ENCODE measurements at places on chromosomes 3 and 15.
A peak's percentile ranks its signal among the peaks of the same experiment; 100 is the strongest.

DNA sequence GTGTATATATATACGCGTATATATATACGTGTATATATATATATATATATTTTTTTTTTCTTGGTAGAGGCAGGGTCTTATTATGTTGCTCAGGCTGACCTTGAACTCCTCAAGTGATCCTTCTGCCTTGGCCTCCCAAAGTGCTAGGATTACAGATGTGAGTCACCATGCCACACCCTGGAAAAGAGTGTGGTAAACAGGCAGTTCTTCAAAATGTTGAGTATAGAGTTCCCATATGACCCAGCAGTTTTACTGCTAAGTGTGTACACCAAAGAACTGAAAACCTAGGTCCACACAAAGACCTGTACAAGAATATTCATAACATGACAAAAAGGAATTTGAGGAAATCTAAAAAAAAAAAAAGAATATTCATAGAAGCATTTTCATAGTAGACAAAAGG lies 71.8 kb upstream of the GCNT3 start:
- no peaks in the 10 kb centered on the region for H3K36me3 ChIP-seq
- no peaks in the 10 kb centered on the region for H3K27me3 ChIP-seq
- H3K4me3 ChIP-seq = no peak overlapping the region

DNA sequence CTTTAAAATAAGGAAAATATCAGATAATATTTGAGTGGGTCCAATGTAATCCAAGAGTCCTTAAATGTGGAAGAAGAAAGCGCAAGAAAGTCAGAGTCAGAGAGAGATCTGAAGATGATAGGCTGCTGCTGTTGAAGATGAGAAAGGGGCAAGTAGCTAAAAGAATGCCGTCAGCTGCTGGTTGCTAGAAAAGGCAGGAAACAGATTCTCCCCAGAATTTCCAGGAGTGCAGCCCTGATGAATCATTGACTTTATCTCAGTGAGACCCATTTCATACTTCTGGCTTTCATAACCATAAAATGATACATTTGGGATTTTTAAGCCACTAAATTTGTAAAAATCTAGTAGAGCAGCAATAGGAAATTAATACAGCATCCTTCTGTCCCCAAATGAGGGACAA lies 7.5 kb upstream of the CHMP2B start:
- H3K27ac ChIP-seq = no peak overlapping the region
- no peaks in the 10 kb centered on the region for H3K4me1 ChIP-seq
- no peak overlapping the region for H3K4me3 ChIP-seq
- ATAC-seq = no peak
- H3K27me3 ChIP-seq = peaks cover 38% of the 10 kb centered on the region
- H3K36me3 ChIP-seq = no peaks in the 10 kb centered on the region

- no peaks in the 10 kb centered on the region for H3K36me3 ChIP-seq
- peaks cover 66% of the 10 kb centered on the region for H3K27me3 ChIP-seq
- peaks cover 5% of the 10 kb centered on the region for H3K4me1 ChIP-seq
- H3K4me3 ChIP-seq = no peak overlapping the region
- H3K27ac ChIP-seq = no peak overlapping the region
- no peak for ATAC-seq
Measured at GRCh38 chr3:42685891-42686820, 819 bp downstream of the KLHL40 start.

GRCh38 chr3:191383124-191383523 lies 52.8 kb upstream of the UTS2B start:
- H3K27ac ChIP-seq = peak overlapping the region; percentile 57
- no peaks in the 10 kb centered on the region for H3K27me3 ChIP-seq
- peaks cover 53% of the 10 kb centered on the region for H3K36me3 ChIP-seq
- no peak overlapping the region for H3K4me3 ChIP-seq
- peaks cover 45% of the 10 kb centered on the region for H3K4me1 ChIP-seq

GRCh38 chr3:124701687-124702086 lies 28.6 kb upstream of the UMPS start:
- H3K27me3 ChIP-seq = peaks cover 57% of the 10 kb centered on the region
- no peak overlapping the region for H3K4me3 ChIP-seq
- H3K27ac ChIP-seq = no peak overlapping the region
- no peaks in the 10 kb centered on the region for H3K36me3 ChIP-seq

- ATAC-seq = no peak
- no peak overlapping the region for H3K27ac ChIP-seq
- H3K36me3 ChIP-seq = no peaks in the 10 kb centered on the region
- H3K4me1 ChIP-seq = no peaks in the 10 kb centered on the region
- no peak overlapping the region for H3K4me3 ChIP-seq
Measured at GRCh38 chr3:60140160-60140559, 1090.3 kb upstream of the CFAP20DC start.

GRCh38 chr3:110598847-110599490 lies 472.6 kb upstream of the NECTIN3 start:
- no peak for ATAC-seq
- H3K4me1 ChIP-seq = no peaks in the 10 kb centered on the region
- no peaks in the 10 kb centered on the region for H3K27me3 ChIP-seq
- no peaks in the 10 kb centered on the region for H3K36me3 ChIP-seq

DNA sequence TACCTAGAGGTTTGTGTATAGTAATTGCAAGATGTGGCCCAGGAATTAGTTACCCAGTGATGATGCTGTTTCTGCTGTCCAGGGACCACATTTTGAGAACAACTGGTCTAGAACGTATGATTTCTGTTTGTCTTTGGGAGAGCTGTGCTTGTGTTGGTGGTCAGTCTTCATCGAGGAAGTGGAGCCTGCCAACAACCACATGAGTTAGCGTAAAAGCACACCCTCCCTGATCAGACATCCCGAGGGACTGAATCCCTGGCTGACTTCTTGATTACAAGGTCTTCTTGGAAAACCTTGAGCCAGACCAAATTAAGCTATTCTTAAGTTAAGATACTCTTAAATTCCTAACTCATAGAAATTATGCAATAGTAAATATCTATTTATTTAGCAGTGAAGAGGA lies 81.7 kb upstream of the ZPLD1 start:
- H3K36me3 ChIP-seq = no peaks in the 10 kb centered on the region
- no peak overlapping the region for H3K27ac ChIP-seq
- H3K27me3 ChIP-seq = peaks cover 8% of the 10 kb centered on the region
- ATAC-seq = no peak

GRCh38 chr3:5476403-5476802 lies 288.9 kb downstream of the EDEM1 start:
- no peaks in the 10 kb centered on the region for H3K36me3 ChIP-seq
- ATAC-seq = no peak
- no peak overlapping the region for H3K4me3 ChIP-seq
- H3K27ac ChIP-seq = no peak overlapping the region
- peaks cover 9% of the 10 kb centered on the region for H3K27me3 ChIP-seq
- no peaks in the 10 kb centered on the region for H3K4me1 ChIP-seq

- H3K36me3 ChIP-seq = peaks cover 26% of the 10 kb centered on the region
- ATAC-seq = peak; percentile 58
- no peak overlapping the region for H3K4me3 ChIP-seq
- no peak overlapping the region for H3K27ac ChIP-seq
- H3K27me3 ChIP-seq = no peaks in the 10 kb centered on the region
Measured at GRCh38 chr3:114632757-114633424, 339.1 kb downstream of the TIGIT start.

DNA sequence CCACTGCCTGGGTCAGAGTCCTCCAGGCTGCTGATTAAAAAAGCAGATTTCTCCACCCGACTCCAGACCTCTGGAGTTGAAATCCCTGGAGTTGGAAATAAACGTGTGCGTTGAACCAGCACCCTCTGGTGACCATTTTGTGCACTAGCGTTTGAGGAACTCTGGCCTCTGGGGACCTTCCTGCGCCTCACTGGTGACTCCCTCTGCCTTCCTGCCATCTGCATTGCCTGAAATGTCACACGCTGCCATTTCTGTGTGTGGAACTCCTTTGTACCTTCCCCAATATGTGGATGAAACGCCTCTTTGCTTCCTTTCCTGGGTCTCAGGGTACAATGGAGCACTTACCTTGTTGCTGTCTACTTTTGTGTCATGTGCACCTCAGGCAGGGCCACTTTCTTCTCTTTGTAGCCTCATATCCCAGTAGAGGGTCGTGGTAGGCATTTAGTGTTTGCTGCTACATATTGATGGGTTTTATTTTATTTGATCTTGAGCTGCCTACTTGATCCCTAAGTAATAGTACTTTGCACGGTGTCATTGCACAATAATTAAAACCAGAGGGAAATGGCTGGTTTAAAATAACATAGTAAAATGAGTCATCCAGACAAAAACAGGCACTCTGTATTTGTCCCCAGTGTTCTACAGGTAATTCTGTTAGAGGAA lies 56.8 kb downstream of the GPR171 start:
- H3K4me3 ChIP-seq = no peak overlapping the region
- H3K4me1 ChIP-seq = peaks cover 8% of the 10 kb centered on the region
- no peak overlapping the region for H3K27ac ChIP-seq
- peak; percentile 93 for ATAC-seq
- no peaks in the 10 kb centered on the region for H3K36me3 ChIP-seq

DNA sequence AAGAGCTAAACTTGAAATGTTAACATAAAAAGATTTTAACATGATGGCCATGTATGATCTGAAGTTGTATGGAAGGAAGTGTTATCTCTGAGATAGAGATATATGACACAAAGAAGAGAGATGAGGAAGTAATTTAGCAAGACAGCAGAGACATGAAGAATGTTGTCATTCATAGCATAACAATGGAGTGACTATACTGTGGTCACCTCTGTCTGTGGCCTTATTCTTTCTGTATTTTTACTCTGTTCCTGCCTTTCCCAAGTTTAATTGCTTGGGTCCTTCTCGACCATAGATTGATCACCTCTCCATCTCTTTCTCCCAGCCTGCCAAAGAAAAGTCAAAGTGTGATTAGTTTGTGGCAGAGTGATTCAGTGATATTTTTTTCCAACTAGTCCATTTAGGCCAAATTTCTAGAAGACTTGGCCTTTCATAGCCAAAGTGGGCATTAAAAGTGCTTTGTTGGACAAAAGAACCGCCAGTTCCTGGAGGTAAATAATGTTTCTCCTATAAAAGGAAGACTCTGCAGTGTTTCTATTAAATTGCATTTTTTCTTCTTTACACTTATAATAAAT lies 711.9 kb downstream of the CADM2 start:
- H3K4me3 ChIP-seq = no peak overlapping the region
- ATAC-seq = no peak
- H3K27ac ChIP-seq = no peak overlapping the region
- no peaks in the 10 kb centered on the region for H3K4me1 ChIP-seq
- H3K36me3 ChIP-seq = no peaks in the 10 kb centered on the region

DNA sequence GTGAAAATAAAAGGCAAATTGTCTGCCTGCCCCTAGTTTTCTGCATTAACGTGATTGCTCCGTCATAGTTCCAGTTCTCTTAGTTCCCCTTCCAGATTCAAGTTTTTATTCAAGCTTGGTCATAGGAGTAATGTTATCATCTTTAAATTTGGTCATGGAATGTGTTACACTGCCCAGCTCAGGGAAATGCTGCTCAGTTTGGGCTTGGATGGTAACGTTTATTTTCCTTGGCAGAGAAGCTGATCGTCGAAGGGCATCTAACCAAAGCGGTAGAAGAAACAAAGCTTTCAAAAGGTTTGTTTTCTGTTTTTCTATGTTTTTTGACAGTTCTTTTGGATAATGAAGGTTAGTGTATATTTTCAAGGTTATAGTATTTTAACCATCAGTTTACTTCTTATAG lies 118.4 kb upstream of the FLNB start:
- H3K27me3 ChIP-seq = no peaks in the 10 kb centered on the region
- no peak for ATAC-seq
- H3K4me3 ChIP-seq = no peak overlapping the region
- peaks cover 34% of the 10 kb centered on the region for H3K36me3 ChIP-seq
- no peaks in the 10 kb centered on the region for H3K4me1 ChIP-seq

DNA sequence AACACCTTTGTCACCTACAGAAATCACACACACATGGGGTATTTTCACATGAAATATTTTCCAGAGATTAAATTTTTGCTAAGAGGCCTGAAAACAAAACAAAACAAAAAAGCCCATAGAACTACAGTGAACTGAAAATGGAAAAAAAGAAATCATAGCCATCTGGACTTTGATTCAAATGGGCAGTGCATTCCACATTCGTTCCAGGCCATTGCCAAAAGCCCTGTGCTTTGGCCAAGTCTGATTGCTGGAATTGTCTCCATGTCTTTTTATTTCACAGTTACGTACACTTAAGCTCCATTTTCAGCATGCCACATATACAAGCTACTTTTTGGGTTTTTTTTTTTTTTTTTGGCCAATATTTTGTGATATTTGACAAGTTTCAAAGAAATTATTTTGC lies 47.1 kb downstream of the TFG start:
- peaks cover 15% of the 10 kb centered on the region for H3K4me1 ChIP-seq
- no peak overlapping the region for H3K4me3 ChIP-seq
- no peaks in the 10 kb centered on the region for H3K27me3 ChIP-seq

GRCh38 chr3:49867400-49867799 lies 2.3 kb downstream of the CAMKV start:
- no peak overlapping the region for H3K4me3 ChIP-seq
- no peak for ATAC-seq
- no peaks in the 10 kb centered on the region for H3K4me1 ChIP-seq
- peaks cover 77% of the 10 kb centered on the region for H3K27me3 ChIP-seq
- H3K36me3 ChIP-seq = no peaks in the 10 kb centered on the region

DNA sequence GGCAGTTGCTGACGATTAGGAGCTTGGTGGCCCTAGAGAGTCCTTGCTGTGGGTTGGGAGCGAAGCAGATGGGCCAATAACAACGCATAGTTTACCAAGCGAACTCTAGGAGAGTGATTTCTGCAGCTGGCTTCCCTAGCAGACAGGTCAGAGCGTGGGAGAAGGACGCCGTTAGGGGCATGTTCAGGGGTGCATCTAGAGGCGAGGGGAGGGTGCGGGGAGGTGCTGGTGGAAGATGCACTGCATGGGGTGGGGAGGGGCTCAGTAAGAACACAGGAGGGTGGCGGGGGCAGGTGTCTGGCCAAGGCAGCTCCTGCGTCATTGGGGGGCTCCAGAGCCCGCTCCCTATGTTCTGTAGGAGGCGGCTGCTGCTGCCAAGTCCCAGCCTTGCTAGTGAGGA lies 8.9 kb downstream of the APBA2 start:
- peaks cover 9% of the 10 kb centered on the region for H3K27me3 ChIP-seq
- H3K4me3 ChIP-seq = no peak overlapping the region
- H3K4me1 ChIP-seq = no peaks in the 10 kb centered on the region
- ATAC-seq = no peak
- H3K27ac ChIP-seq = no peak overlapping the region

DNA sequence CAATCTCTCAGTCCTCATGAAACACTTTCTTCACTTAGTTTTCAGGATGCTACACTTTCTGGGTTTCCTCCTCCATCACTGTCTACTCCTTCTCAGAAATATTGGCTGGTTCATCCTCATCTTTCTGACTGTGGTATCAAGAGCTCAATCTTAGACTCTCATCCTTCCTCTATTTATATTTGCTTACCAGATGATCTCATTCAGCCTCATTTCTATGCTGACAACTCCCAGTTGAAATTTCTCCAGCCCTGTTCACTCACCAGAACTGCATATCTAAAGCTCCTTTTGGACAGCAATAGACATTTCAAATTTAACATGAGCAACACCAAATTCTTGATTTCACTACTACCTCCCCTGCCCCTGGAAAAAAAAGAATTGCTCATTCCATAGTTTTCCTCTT lies 48.0 kb upstream of the FBN1 start:
- no peak overlapping the region for H3K27ac ChIP-seq
- no peak overlapping the region for H3K4me3 ChIP-seq
- no peaks in the 10 kb centered on the region for H3K27me3 ChIP-seq
- H3K36me3 ChIP-seq = no peaks in the 10 kb centered on the region
- no peak for ATAC-seq
- H3K4me1 ChIP-seq = no peaks in the 10 kb centered on the region

- H3K4me3 ChIP-seq = no peak overlapping the region
- peaks cover 22% of the 10 kb centered on the region for H3K4me1 ChIP-seq
- H3K27me3 ChIP-seq = peaks cover 62% of the 10 kb centered on the region
- H3K36me3 ChIP-seq = no peaks in the 10 kb centered on the region
- ATAC-seq = no peak
Measured at GRCh38 chr3:195803289-195803908, 8.3 kb downstream of the MUC4 start.

- ATAC-seq = no peak
- peaks cover 59% of the 10 kb centered on the region for H3K27me3 ChIP-seq
- H3K36me3 ChIP-seq = no peaks in the 10 kb centered on the region
- H3K27ac ChIP-seq = no peak overlapping the region
- no peak overlapping the region for H3K4me3 ChIP-seq
- peaks cover 5% of the 10 kb centered on the region for H3K4me1 ChIP-seq
Measured at GRCh38 chr15:101522091-101522490, 32.6 kb upstream of the PCSK6 start.
